ENCODE measurements at places on chromosomes 5 and 9.

DNA sequence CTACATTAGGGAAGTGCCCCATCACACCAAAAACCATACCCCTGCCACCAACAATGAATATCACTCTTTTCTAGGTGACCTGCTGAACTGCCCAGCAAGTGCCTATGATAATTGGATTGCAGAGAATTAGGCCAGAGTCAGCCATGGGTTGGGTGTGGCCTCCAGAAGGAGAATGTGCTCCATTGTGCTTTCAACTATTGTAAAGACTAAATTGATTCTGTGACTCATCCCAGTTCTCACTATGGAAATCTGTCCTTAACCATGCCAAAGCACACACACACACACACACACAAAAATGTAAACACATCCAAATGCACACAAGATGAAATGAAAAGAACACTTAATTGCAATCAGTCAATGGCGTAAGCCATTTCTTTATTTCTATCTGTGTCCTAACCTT, 25.7 kb downstream of the DRD1 start:
- no peak for DNase-seq

DNA sequence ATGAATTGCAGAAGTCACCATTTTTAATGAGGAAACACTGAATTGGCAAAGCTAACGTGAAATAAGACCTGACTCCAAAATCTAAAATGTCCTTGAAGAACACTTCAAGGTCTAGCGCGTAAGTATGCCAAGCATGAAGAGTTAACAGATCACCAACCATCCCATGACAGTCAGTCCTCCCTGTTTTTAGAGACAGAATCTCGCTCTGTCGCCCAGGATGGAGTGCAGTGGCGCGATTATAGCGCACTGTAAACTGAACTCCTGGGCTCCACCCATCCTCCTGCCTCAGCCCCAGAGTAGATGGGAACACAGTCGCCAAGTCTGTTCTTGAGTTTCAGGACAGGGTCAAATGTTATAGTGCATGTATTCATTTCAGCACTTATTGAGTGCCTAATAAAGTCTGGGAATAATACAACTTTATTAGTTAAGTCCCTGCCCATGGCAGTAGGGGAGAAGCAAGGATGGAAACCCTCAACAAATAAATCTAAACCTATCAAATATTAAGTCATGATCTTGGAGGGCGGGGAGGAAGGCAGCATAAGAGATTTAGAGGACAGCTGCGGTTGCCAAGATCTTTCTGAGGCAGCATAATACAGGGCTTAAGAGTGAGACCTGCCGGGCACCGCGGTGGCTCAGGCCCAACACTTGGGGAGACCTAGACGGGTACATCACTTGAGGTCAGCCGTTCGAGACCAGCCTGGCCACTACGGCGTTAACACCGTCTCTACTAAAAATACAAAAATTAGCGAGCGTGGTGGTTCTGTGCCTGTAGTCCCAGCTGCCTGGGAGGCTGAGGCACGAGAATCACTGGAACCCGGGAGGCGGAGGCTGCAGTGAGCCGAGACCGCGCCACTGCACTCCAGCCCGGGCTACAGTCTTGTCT, 1.1 kb downstream of the ATPSCKMT start:
- DNase-seq: no peak

- no peak for DNase-seq
Measured at GRCh38 chr5:54222336-54222735, 88.0 kb downstream of the ARL15 start.

GRCh38 chr9:36298566-36298965, 40.3 kb upstream of the GNE start:
- DNase-seq: no peak

DNA sequence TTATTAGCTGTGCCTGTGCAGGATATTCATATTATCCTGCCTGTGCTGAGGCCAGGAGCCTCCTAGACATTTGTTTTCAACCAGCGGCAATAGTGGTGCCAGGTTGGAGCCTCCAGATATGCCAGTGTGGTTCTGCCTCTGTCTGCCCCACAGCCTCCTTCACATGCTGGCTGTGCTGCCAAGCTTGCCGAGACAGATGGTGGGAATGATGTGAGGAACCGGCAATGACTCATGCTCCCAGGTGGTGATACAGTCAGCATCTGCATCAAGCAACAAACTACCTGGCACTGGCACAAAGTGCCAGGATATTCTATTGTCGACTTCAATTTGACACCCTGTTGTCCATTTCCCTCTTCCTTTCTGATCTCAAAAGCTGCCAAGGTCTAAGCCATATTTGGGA, 285.7 kb downstream of the CHSY3 start:
- DNase-seq: no peak

DNA sequence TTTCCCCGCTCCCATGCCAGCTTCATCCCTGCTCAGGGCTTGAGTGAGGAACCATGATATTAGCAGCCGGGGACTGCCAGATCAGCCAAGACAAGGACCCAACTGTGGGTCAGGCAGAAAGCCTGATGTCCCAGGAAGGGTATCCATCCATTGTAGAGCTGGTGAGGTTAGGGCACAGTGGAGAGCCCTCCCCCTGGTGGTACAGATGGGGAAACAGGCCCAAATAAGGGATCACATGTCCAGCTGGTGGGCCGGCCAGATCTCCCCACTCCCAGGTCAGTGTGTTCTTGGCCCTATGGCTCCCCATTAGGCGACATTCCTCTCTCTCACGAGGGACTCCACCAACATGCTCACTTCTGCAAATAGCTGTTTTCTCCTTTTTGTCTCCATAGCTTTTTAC, 9.0 kb downstream of the CDX1 start:
- peak; percentile 53 for DNase-seq

DNA sequence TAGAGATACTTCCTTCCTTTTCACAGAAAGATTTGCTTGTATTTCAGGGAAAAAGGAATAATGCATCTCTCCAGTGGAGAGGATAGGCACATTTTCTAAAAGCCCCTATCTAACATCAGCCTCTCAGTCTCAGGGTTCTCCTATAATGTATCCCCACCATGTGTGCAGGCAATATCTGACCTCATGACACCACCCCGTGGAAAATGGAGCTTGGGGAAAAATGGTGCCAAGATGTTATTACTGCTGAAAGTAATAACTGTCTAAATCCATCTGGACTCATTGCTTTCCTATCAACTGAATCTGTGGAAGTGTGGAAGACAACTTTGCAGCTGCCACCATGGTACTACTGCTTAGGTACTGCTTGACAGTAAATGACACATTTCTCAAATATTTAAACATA, 574.3 kb downstream of the LRRC70 start:
- DNase-seq: no peak

DNA sequence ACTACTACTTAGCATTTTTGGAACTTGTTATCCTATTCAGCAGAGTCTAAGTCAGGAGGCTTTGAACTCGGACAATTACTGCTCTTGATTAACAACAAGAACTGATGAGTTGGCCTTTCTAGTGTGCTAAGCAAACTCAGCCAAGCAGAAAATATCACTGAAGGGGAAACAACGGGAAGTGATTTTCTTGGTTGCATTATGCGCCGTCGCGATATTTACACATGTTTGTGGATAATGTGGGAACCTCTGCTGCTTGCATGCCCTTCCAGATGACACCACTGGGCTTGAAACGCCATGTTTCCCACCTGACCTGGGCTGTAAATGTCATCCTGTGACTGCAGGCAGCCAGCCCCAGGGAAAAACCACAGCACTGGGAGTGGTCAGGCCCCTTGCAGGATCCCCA, 205.5 kb downstream of the PAX5 start:
- no peak for DNase-seq

DNA sequence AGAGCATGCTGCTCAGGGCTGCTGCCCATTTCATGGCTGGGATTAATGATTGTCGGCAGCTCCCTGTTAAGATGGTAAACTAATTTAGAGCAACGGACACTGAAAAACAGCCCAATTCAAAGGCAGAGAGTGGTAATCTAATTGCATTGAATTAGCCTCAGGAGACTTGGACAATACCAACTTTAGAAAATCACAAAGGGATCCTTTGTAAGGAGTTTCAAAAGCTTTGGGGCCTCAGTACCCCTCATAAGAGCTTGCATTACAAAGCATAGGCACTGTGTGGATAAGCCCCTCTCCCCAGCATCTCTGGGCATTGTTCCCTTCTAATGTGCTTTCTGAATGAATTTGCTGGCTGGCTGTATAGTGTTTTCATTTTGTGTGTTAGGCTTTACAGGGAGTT, 6.7 kb downstream of the GLRA1 start:
- no peak for DNase-seq

GRCh38 chr5:62317810-62318209, 11.8 kb downstream of the KIF2A start:
- no peak for DNase-seq

GRCh38 chr9:24218656-24219055, 327.0 kb downstream of the IZUMO3 start:
- DNase-seq: no peak

DNA sequence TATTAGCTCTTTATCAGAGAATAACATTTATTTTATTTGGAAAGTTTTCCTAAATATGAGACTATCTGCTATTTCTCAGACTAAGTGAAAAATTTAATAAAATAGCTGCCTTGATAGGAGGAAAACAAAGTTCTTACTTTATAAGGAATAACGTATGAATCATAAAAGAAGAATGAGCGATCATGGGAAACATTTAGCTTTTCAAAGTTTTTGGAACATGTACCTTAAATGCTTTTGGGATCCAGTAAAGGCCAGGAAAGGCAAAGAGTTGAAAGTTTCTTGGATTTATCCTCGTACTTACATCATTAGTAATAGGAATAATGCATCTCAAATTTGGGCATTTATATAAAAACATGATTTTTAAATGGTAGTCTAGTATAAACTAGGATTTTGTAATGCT, 19.4 kb downstream of the OGN start:
- no peak for DNase-seq

DNA sequence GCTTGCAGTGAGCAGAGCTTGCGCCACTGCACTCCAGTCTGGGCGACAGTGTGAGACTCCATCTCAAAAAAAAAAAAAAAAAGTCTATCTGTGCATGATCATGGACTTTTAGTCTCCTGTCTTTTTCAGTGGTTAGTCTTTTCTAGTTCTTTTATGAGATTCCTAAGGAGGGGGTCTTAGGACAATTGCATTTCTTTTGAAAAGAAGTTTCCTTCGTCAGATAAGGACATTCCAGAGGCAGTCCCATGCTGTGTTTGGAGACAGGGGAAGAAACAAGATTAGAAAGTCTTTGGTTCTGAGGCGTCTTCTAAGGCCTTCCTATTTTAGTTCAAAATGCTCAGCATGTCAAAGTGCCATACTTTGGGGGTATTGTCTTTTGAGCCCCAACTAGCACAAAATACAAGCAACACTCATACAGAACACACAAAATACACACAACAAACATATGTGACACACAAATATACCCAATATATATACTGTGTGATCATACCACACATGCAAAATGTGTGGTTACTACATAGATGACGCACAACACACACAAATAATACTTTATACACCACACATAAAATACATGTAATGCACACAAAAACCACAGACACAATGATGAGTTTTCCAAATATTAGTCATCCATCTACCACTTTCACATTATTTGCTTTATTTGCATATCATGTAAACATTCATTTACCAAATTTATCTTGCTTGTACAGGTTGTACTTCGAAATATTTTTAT, 394.5 kb downstream of the SPATA31D1 start:
- no peak for DNase-seq

DNA sequence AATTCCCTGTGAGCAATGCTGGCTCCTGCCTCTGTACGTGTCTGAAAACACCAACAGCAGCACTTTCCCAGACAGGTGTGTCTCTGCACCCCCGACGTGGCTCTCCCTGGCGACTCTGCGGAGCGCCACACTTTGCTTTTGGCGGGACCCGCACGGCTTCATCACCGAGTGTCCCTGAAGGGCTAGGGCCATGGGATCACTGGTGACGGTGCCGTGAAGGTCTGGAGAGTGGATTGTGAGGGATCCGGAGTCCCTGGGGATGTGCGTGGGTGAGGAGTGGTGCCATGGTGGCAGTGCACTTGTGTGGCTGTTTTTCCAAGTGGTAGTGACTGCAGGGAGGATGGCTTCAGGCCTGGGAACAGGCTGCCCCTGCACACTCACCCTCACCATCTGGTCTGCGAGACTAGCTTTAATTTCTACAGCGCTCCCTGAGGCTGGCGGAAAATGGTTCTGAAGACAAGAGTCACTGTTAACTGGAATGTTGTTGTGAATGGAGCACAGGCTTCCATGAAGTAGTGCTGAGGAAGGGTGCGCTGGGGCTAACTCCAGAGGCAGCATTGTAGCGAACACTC, 3.2 kb downstream of the NKD2 start:
- no peak for DNase-seq

GRCh38 chr5:19536387-19536786, 451.6 kb downstream of the CDH18 start:
- no peak for DNase-seq

DNA sequence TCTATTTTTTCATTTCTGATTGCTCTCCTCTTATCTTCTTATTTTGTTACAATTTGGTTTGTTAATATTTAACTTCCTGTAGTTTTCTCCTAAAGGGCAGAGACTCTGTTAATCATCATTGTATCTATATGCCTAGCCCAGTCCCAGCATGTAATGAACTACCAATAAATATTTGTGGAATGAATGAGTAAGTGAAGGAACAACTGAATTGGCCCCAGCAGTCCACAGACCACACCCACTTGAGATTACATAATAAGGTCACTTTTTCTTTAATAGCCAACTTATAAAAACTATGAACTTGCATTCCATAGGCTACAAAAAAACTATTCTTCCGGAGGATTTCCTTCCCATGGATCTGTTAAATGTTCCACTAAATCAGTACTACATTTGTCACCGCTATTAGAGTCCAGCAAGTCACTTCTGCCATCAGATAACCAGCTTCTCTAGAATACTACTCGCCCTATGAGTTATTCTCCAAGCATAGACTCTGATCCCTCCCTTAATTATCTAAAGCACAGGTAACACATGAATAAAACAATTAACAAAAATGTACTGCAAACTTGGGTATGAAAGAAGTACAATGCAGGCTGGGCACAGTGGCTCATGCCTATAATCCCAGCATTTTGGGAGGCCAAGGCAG, 27.5 kb upstream of the TNPO1 start:
- no peak for DNase-seq

DNA sequence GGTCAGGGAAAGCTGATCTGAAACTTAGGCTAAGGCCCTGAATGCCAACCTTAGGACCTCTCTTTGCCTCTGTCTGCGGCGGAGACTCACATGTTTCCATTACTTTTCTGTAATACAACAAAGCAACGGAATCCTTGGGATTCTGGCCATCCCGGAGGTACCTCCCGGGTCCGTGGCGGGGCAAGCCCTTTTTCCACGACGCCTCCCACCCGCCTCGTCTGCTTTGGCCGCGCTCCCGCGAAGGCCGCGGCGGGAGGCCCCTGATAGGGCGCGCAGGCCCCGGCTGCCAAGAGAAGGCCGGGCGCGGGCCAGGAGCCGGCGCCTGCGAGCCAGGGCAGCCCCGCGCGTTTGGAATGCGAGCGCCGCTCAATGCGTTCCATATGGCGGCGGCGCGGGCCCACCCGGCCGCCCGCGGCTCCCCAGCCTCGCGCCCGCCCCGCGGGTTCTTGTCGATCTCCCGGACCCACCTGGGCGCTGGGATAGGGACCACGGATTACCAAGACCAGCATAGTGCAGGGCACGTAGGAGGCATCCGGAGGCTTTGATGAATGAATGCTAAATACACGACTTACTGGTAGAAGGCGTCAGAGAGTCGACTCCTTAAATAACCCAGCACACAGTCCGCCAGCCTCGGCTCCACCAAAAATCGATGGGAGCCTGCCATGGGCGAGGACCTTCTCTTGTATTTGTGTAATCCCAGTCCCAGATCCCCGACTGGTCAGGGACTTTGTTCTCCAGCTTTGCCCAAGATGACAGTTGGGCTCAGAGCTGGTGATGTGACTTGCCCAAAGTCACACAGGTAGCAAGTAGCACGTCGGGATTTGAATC, 17.5 kb upstream of the PHF19 start:
- DNase-seq: no peak

- no peak for DNase-seq
Measured at GRCh38 chr9:26658476-26658875, 234.1 kb downstream of the CAAP1 start.

GRCh38 chr5:5385331-5385662, 37.2 kb upstream of the ICE1 start:
- no peak for DNase-seq

Data from OCI-M1 (cell line).